ENCODE measurements at places on chromosomes 2 and 18. TPM values are rescaled to one million over a fixed set of nuclear protein-coding genes. Genes with fewer than 3 reads are reported as not detected.

Gene GMCL1
- 7.5 TPM for total RNA-seq

Gene ABCG5
- not detected for total RNA-seq

Gene LINC00305
- total RNA-seq, result not detected

Gene TEX44
- not detected for total RNA-seq

Gene FHL2
- 86.5 TPM for total RNA-seq

Gene SGPP2
- 0.12 TPM for total RNA-seq

Gene KCNF1
- under 0.01 TPM for total RNA-seq

Gene FSIP2
- 0.65 TPM for total RNA-seq

Gene WDCP
- total RNA-seq, result 8.4 TPM

Gene ASTL
- not detected for total RNA-seq

Gene GIGYF2
- total RNA-seq, result 63.0 TPM

Gene KIF3C
- total RNA-seq, result 13.0 TPM

Gene AGXT
- total RNA-seq, result not detected

Gene GCKR
- 0.32 TPM for total RNA-seq

Gene OSBPL6
- 5.5 TPM for total RNA-seq

Gene SLC4A5
- 0.81 TPM for total RNA-seq

Gene PROM2
- total RNA-seq, result 0.36 TPM

Gene DIPK1C
- total RNA-seq, result not detected

Gene PPP4R1
- total RNA-seq, result 136 TPM

Gene FAM237A
- total RNA-seq, result not detected

Gene PRKAG3
- not detected for total RNA-seq

Gene CNTNAP5
- total RNA-seq, result 0.12 TPM

Gene NT5C1B
- total RNA-seq, result not detected

Gene HOXD1
- 2.9 TPM for total RNA-seq

Gene ANKRD36B
- 38.8 TPM for total RNA-seq

Data from hair follicle dermal papilla cell (primary cell).